ENCODE measurements at places on chromosomes 12 and 14. TPM values are rescaled to one million over a fixed set of nuclear protein-coding genes. Genes with fewer than 3 reads are reported as not detected.

Gene CERS5
- total RNA-seq: 64.4 TPM

Gene SRRM4
- total RNA-seq: not detected

Gene IFT81
- 3.5 TPM for total RNA-seq

Gene PLA2G1B
- total RNA-seq: 0.51 TPM

Gene FBLN5
- total RNA-seq: 4.7 TPM

Gene RIMKLB
- total RNA-seq: 5.3 TPM

Gene CACNA2D4
- 7.2 TPM for total RNA-seq

Gene MFAP5
- total RNA-seq: not detected

Gene SERPINA10
- not detected for total RNA-seq

Gene C1S
- 2.8 TPM for total RNA-seq

Gene PRB2
- not detected for total RNA-seq

Gene GPR84
- total RNA-seq: 0.98 TPM

- H3K4me1 ChIP-seq: peaks cover 28% of the 10 kb centered on the region
- H3K27me3 ChIP-seq: no peaks in the 10 kb centered on the region
- DNase-seq: no peak
- H3K4me3 ChIP-seq: no peak overlapping the region
- H3K36me3 ChIP-seq: peaks cover 39% of the 10 kb centered on the region
Observed at GRCh38 chr12:1716911-1717310, 26.0 kb downstream of the ADIPOR2 start.

DNA sequence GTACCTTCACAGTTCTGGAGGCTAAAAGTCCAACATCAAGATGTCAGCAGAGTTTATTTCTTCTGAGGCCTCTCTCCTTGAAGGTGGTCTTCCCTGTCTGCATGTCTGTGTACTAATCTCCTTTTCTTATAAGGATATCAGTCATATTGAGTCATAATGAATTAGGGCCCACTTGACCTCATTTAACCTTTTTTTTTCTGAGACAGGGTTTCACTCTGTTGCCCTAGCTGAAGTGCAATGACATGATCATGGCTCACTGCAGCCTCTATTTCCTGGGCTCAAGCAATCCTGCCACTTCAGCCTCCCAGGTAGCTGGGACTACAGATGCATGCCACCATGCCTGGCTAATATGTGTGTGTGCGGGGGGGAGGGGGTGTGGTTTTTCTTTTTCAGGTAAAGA lies 41.7 kb downstream of the PPM1H start:
- H3K36me3 ChIP-seq: no peaks in the 10 kb centered on the region
- H3K4me1 ChIP-seq: peaks cover 9% of the 10 kb centered on the region
- no peaks in the 10 kb centered on the region for H3K27me3 ChIP-seq
- no peak overlapping the region for H3K4me3 ChIP-seq

DNA sequence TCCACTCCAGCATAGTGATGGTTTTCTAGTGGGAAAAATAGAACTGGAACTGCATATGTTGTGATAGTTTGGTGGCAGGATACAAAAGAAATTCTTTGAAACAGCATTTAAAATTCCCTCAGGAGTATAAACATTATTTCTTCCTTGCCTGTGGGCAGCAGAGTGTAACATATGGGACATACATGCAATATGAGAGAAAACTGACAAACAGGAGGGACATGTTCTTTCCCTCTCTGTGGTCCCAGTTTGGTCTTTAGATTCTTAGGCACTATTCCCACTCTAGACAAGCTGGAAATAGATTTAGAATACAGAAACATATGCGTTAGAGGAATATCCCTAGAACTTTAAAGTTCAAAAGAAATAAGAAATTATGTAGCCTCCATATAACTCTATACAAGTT lies 68.0 kb downstream of the MGAT4C start:
- DNase-seq: no peak
- H3K27me3 ChIP-seq: no peaks in the 10 kb centered on the region
- H3K4me3 ChIP-seq: no peak overlapping the region
- H3K27ac ChIP-seq: no peak overlapping the region
- no peaks in the 10 kb centered on the region for H3K4me1 ChIP-seq
- H3K36me3 ChIP-seq: no peaks in the 10 kb centered on the region

DNA sequence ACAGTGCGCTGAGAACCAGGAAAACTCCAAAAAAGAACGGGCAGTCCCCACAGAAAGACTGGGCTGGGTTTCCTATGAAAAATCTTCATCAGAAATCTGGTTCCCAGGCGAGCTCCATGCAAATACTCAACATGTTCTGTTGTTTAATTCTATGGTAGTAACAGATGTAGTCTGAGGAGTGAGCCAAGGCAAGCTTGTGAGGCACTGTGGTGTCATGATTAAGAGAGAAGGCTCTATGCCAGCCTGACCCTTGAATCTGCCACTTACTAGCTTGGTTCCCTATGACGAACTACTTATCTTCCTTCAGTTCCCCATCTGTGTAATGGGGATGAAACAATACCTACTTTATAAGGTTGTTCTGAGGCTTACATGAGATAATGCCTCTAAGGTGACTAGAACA lies 10.7 kb downstream of the POMT2 start:
- H3K4me3 ChIP-seq: no peak overlapping the region
- H3K36me3 ChIP-seq: no peaks in the 10 kb centered on the region
- no peak for DNase-seq
- no peaks in the 10 kb centered on the region for H3K4me1 ChIP-seq
- H3K27ac ChIP-seq: no peak overlapping the region
- H3K27me3 ChIP-seq: no peaks in the 10 kb centered on the region

- H3K36me3 ChIP-seq: no peaks in the 10 kb centered on the region
- H3K4me3 ChIP-seq: no peak overlapping the region
- no peaks in the 10 kb centered on the region for H3K27me3 ChIP-seq
- no peak overlapping the region for H3K27ac ChIP-seq
- DNase-seq: no peak
- H3K4me1 ChIP-seq: no peaks in the 10 kb centered on the region
Observed at GRCh38 chr12:19992311-19992710, 376.0 kb upstream of the PDE3A start.

DNA sequence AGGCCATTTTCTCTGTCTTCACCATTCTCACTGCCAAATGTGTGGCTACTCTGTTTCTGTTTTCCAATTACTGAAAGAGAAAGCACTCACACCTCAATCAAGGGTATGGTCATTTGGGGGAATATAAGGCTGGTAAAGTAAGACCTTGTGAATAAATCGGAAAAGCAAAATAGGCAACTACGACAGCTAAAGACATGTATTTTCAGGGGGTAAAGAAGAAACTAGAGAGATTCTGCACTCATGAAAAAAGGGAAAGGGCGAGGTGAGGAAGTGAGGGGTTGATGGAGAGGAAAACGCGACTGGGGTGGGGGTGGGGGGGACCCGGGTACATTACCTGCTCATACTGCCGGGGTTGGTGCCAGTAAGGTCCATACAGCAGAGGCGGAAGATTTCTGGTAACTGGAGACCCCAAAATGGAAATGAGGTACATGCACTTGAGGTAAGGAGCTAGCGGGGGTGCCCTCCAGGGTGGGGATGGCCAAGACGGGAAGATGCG lies 19.3 kb downstream of the CHD8 start:
- H3K4me1 ChIP-seq: peaks cover 54% of the 10 kb centered on the region
- peak overlapping the region; percentile 95 for H3K4me3 ChIP-seq
- no peaks in the 10 kb centered on the region for H3K27me3 ChIP-seq
- peak overlapping the region; percentile 87 for H3K27ac ChIP-seq
- peaks cover 17% of the 10 kb centered on the region for H3K36me3 ChIP-seq
- no peak for DNase-seq

DNA sequence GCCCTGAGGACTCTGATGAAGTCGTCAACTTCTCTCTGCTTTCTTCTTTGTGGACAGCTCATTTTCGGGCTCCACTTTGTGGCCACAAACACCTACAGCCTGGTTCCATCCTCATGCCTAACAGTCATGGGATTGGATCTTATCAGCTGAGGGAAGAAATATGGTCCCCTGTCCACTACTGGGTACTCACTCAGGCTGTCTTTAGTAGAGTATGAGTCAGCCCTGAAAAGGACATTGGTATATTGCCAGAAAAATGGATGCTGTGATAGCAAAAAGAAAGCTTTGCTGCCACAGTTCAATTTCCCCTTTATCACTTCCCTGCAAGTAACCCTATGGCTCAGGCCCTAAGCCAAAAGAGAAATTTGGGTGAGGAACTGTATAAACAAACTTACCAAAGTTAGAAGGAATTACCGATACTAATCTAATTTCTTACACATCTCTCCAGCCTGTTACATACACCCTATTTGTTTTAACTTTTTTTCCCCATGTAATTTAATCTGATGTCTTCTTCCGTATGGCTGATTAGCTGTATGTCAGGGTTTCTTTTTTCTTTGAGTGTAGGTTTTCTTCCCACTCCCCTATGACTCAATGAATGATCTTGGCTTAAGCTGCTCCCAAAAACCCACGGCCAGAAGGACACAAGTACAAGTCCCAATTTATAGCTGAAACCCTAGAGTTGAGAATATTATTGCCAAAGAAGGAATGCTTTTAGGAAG lies 29.1 kb downstream of the MTHFD1 start:
- H3K4me1 ChIP-seq: peaks cover 6% of the 10 kb centered on the region
- no peaks in the 10 kb centered on the region for H3K27me3 ChIP-seq
- no peak overlapping the region for H3K4me3 ChIP-seq
- no peak overlapping the region for H3K27ac ChIP-seq
- H3K36me3 ChIP-seq: peaks cover 65% of the 10 kb centered on the region

DNA sequence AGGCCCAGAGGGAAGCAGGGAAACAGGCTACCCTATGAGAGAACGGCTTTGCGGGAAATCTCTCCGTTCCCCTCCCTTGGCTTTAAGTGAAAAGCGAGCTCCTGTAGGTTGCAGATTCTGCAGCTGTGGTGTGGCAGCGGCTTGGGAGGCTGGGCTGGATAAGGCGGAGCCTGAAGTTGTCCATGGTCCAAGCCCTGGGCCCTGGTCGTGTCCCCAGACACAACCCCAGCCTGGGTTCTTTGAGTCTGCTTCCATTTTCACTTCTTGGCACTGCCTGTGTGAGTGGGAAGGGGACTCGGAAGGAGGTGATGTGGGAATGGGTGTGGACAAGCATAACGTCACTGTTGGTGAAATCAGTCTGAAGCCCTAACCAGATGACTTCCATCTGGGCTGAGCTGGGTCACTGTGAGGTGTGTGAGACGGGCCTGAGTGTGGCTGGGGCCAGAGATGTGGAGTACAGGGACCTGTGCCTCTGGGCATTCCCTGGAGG lies 43.0 kb upstream of the CTDSP2 start:
- peaks cover 2% of the 10 kb centered on the region for H3K27me3 ChIP-seq
- H3K4me3 ChIP-seq: no peak overlapping the region
- DNase-seq: no peak

DNA sequence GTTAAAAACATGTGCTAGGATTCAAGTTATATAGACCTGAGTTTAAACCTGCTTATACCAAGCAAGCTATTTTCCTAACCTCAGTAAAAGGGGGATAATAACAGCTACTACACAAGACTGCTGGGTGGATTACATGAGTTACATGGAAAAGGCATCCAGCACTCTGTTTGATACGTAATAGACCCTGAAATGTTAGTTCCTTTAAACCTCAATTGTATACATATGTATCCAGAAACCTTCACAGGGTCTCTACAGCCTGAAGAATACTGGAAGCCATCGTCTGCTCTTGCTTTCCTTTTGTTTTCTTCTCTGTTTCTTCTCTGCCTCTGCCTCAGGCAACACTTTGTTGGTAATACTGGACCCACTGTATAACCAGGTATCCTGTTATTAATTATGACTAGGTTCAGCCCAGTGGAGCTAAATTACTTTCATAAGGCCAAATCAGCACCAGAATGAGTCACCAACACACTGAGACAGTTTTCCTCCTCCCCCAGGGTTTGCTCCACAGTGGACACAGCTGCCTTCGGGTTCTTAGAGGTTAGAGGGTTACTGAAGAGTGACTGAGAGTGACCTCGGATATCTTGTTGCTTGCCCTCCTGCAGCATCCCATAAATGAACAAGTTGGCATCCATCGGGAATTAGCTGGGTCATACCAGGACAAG lies 127.1 kb downstream of the CAPZA3 start:
- no peak for DNase-seq
- H3K27me3 ChIP-seq: no peaks in the 10 kb centered on the region
- no peaks in the 10 kb centered on the region for H3K36me3 ChIP-seq
- H3K4me1 ChIP-seq: peaks cover 9% of the 10 kb centered on the region

- H3K4me3 ChIP-seq: no peak overlapping the region
- H3K36me3 ChIP-seq: no peaks in the 10 kb centered on the region
- H3K27ac ChIP-seq: no peak overlapping the region
- no peaks in the 10 kb centered on the region for H3K4me1 ChIP-seq
- H3K27me3 ChIP-seq: peaks cover 3% of the 10 kb centered on the region
- no peak for DNase-seq
Observed at GRCh38 chr12:115710104-115710564, 567.4 kb downstream of the MED13L start.

- no peak overlapping the region for H3K4me3 ChIP-seq
- H3K36me3 ChIP-seq: no peaks in the 10 kb centered on the region
- no peak for DNase-seq
- H3K27ac ChIP-seq: no peak overlapping the region
- H3K27me3 ChIP-seq: no peaks in the 10 kb centered on the region
- H3K4me1 ChIP-seq: no peaks in the 10 kb centered on the region
Observed at GRCh38 chr14:100683578-100683977, 43.1 kb upstream of the DLK1 start.

- peaks cover 6% of the 10 kb centered on the region for H3K36me3 ChIP-seq
- H3K4me3 ChIP-seq: peak overlapping the region; percentile 81
- no peaks in the 10 kb centered on the region for H3K27me3 ChIP-seq
- peaks cover 35% of the 10 kb centered on the region for H3K4me1 ChIP-seq
Observed at GRCh38 chr12:120685522-120685921, 1.4 kb upstream of the MLEC start.

- H3K4me1 ChIP-seq: peaks cover 47% of the 10 kb centered on the region
- no peaks in the 10 kb centered on the region for H3K27me3 ChIP-seq
- peak overlapping the region; percentile 66 for H3K4me3 ChIP-seq
- peak overlapping the region; percentile 81 for H3K27ac ChIP-seq
- DNase-seq: peak; percentile 25
- H3K36me3 ChIP-seq: peaks cover 13% of the 10 kb centered on the region
Observed at GRCh38 chr12:3905664-3906063, 32.5 kb upstream of the PARP11 start.

DNA sequence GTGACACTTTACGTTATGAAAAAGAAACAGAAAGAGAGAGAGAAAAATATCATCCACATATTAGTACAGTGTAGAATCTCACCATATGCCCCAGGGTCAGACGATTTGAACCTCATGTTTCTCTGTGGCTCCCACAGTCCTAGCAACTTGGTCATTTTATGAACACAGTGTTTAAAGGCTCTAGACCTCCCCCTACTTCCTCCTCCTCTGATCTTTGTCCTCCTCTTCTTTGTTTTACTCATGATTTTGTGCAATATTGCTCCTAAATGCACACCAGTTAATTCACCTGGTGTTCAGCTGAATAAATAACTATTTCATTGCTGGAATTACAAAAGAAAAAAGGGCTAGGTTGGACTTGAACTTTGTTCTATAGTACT lies 18.2 kb downstream of the GLT1D1 start:
- H3K36me3 ChIP-seq: no peaks in the 10 kb centered on the region
- H3K27me3 ChIP-seq: peaks cover 3% of the 10 kb centered on the region
- no peak overlapping the region for H3K4me3 ChIP-seq
- no peak for DNase-seq
- H3K27ac ChIP-seq: no peak overlapping the region

DNA sequence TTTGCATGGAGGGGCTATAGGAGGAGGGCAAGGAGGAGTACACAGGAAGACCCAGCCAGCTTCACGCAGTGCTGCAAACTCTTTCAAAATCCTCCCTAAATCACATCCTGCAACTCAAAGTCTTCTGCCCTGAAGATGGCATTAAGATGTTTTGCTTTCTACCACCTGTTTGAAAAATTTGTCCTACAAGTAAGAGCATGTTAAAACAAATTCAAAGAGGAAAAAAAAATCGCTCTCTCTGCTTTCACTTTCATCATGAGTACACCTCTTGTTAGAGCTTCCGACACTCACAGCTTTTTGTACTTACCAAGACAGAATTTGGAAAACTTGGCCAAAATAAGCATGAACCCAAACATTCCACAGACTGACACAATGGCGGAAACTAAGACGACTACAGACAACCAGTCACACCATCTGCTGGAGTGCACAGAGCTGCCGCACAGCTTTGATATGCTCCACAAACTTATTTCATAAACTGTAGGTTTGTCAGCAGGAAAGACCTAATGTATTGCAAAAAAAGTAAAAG lies 21.3 kb downstream of the GCH1 start:
- DNase-seq: peak; percentile 34
- peaks cover 39% of the 10 kb centered on the region for H3K4me1 ChIP-seq
- H3K4me3 ChIP-seq: peak overlapping the region; percentile 83
